AG20443 (cell line): ENCODE measurements at places on chromosomes 2 and 18.
A peak's percentile ranks its signal among the peaks of the same experiment; 100 is the strongest.

DNA sequence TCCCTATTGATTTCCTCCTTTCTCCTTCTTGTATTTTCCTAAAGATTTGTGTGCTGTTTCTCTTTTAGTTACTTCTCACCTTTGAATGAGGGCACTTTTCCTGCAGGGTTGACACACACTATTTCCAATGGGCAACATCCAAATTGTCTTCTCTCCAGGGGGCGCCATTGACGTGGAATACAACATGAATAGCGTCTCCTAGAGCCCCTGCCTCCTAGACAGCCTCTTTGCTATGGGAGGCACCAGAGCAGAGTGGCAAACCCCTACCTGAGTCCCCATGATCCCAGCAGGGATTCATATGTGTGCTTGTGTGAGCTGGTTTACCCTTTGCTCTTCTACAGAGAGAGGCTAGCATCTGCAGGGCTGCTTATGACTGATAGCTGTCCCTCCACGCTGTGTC is 61.3 kb upstream of the ITSN2 start:
- DNase-seq = peak; percentile 52

GRCh38 chr18:845152-845819 is 33.2 kb upstream of the YES1 start:
- DNase-seq = no peak

DNA sequence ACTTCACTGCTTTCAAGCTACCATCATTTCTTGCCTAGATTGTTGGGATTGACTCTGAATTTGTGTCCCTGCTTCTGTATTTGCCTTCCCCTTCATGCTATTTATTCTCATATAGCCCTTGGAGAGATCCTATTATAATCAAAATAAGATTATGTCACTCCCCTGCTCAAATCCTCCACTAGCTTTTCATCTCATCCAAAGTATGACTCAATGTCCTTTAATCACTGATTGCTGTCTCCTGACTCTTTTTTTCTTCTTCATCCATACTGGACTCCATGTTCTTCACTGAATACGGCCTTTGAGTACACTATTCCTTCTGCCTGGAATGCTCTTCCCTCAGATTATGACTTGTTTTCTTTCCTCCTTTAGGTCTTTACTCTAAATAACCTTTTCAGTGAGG is 5.0 kb downstream of the RBKS start:
- peak; percentile 10 for DNase-seq

GRCh38 chr2:121686218-121686617 is 37.0 kb upstream of the CLASP1 start:
- DNase-seq = no peak

DNA sequence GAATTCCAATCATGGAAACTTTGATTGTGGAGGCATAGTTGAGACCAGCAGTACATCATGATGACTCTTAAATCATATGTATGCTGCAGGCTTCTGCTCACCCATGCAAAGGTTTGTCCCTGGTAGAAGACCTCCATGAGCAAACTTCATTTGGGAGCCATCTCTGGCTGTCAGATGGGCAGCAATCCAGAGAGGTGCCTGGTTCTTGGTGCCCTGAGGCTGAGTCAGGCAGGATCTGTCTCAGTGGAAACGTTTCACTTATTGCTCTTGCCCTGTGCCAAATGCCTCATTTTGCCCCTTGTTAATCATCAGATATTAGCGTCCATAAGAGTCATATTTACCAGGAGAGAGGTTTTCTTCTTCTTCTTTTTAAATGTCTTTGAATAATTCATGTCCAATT is 151.5 kb upstream of the CELF4 start:
- DNase-seq = no peak

GRCh38 chr18:23260926-23261590 is 125.8 kb downstream of the CABLES1 start:
- no peak for DNase-seq

- peak; percentile 57 for DNase-seq
Observed at GRCh38 chr2:168635065-168635577, 167.3 kb upstream of the NOSTRIN start.

GRCh38 chr2:82239176-82239575 is 1934.6 kb upstream of the LRRTM1 start:
- no peak for DNase-seq

DNA sequence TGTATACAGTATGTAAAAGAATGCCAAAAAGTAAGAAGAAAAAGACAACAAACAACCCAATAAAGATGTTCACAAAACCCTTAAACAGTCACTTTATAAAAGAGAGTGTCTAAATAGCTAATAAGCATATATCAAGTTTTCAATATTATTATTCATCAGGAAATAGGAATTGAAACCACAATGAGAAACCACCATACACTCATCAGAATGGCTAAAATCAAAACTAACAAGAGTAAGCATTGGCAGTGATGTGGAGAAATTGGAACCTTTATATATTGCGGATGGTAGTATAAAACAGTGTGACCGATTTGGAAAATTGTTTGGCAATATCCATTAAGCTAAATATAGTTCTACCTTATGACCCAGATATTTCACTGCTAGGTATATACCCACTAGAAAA is 20.5 kb upstream of the TGFA start:
- no peak for DNase-seq

GRCh38 chr2:106581755-106582147 is 94.6 kb downstream of the CD8B2 start:
- DNase-seq = no peak

DNA sequence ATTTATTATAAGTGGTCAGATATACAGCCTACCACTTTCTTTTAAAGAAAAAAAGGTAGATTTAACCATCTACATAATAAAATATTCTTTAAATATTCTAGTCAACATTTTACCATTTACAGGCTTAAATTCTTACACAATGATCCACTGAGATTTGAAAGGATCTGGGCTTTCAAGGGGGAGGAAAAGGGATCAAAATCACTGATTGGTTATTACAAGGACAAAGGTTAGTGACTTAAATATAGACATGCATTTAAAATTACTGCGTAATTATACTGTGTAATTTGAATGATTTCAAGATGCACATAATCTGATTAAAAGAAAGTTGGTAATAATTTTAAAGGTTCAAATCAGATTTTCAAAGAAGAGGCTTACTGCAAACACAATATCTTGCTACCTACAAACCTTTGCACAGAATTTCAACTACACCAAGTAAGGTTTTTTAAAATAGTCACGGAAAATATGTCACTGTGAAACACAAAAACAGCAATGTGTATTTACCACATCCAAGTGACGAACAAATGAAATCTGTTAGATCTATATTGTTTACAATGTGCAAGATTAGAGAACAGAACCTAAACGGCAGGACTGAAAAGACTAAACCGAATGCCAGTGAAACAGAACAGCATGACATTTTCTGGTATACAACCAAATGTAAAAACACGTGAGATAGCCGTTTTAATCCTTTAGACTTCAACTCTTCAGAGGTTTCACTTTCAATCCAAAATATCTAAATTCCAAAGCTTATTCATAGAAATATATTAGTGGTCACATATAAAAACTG is 40.8 kb downstream of the RTN4 start:
- no peak for DNase-seq

DNA sequence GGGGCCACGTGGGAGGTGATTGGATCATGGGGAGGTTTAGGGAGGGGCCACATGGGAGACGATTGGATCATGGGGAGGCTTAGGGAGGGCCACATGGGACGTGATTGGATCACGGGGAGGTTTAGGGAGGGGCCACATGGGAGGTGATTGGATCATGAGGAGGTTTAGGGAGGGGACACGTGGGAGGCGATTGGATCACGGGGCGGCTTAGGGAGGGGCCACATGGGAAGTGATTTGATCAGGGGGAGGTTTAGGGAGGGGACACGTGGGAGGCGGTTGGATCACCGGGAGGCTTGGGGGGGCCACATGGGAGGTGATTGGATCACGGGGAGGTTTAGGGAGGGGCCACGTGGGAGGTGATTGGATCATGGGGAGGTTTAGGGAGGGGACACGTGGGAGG is 22.5 kb upstream of the SALL3 start:
- DNase-seq = no peak

GRCh38 chr2:118340103-118340502 is 251.8 kb downstream of the INSIG2 start:
- DNase-seq = no peak

DNA sequence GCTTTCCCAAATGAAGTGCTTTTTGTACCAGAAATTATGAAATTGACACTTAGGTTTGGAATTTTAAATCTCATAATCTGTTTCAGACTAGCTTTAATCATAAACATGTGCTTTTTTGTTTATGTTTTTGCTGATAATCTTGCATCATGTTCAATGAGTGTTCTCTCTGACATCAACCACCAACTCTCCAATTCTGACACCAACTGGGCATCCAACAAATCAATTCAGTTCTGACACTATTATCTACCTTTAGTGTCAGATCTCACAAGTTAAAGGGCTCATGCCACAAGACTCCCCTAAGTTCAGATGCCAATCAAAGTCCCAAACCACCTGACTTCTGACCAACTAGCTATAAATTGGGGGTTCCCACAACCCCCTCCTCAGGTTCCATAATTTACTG is 19.6 kb downstream of the PELI1 start:
- no peak for DNase-seq

- DNase-seq = no peak
Observed at GRCh38 chr2:30900381-30900780, 93.1 kb upstream of the CAPN13 start.

GRCh38 chr2:66539452-66539851 is 104.5 kb downstream of the MEIS1 start:
- DNase-seq = no peak

- DNase-seq = peak; percentile 8
Observed at GRCh38 chr18:80244956-80245730, 2.2 kb downstream of the PARD6G start.

- DNase-seq = no peak
Observed at GRCh38 chr2:11520092-11520693, 13.7 kb upstream of the GREB1 start.

- DNase-seq = peak; percentile 30
Observed at GRCh38 chr2:40282428-40282827, 169.5 kb downstream of the SLC8A1 start.

DNA sequence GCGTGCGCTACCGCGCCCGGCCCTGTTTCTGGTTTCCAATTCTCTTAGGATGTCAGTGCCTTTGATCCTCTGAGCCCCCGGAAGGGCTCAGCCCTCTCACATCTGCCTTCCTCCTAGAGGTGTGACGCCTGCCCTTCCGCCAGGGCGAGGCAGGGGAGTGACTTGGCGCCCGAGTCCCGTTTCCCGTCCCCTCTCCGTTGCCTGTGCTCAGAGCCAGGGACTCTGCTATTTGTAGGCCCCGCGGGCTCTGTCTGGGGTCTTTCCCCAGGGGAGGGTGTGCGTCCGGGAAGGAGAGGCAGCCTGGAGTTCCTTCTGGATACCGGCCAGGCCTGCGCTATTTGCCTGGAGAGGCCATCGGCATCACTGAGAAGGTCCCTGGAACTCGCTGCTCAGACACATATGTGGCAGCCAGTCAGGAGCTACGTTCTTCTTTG is 103.7 kb upstream of the TAF1B start:
- peak; percentile 61 for DNase-seq

GRCh38 chr2:18831916-18832510 is 242.6 kb upstream of the NT5C1B start:
- no peak for DNase-seq
